ENCODE measurements at places on chromosomes 5 and 9.

DNA sequence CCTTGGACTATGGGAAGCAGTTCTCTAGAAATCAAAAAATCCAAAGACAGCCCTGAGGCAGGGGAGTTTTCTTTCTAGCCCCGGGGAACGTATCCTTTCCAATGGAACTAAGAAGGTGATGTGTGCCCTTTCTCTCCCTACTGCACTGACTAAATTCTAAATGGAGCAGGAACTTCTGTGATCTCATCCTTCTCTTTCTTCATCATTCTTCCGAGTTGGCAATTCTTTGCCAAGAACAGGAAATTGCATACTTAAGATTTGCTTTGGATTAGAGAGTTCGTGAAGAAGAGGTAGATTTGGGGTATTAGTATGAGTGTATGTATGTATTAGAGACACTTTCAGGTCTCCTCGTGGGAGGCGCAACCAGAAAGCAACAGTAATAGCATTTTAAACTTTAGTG, 178.0 kb upstream of the PIK3R1 start:
- peak; percentile 51 for DNase-seq

GRCh38 chr5:4028384-4028783, 432.8 kb downstream of the IRX1 start:
- DNase-seq, result no peak

GRCh38 chr5:67182301-67182790, 14.3 kb downstream of the CD180 start:
- DNase-seq, result peak; percentile 82

DNA sequence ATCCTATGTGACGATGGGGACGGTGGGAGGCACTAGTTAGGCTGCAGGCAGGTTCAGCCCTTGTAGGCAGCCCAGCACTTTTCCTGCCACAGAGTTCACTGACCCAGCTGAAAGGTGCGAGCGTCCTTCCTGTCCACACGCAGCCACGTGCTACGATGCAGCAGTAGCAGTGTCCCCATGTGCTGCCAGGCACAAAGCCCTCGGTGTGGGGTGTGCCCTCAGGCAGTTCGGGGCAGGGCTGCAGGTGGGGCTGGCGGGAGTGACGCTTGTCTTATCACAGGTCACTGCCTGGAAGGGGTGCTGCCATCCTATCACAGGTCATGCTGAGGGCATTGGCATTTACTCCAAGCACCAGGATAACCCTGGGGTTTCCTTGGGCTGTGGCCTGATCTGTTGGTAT, 46.8 kb upstream of the CLPTM1L start:
- no peak for DNase-seq

DNA sequence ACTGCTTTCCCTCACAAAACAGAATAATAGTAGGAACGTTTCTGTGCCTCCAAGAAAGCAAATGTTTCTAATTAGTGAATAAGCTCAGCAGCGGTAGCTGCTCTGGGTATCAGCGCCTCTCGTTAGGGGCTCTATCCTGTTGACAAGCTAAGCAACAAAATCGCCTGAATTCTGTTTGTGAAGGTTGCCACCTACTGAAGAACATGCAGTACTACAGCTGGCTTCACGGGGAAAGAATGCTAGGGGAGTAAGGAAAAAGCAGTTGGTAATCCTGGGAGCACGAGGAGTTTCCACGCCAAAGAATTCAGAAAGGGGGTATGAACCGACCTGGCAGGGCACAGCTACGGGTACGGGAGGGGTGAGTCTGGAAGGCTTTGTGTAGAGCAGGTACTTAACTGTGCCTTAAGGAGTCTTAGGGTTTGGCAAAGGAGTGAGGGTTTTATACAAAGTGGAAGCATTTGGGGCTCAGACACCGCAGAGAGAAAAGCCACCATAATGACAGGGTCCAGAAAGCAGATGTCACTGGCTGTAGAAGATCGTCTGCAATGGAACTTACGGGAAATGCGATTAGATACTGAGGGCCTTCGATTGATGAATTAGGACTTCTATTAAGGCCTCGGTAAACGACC, 171.7 kb downstream of the TTC39B start:
- peak; percentile 79 for DNase-seq

DNA sequence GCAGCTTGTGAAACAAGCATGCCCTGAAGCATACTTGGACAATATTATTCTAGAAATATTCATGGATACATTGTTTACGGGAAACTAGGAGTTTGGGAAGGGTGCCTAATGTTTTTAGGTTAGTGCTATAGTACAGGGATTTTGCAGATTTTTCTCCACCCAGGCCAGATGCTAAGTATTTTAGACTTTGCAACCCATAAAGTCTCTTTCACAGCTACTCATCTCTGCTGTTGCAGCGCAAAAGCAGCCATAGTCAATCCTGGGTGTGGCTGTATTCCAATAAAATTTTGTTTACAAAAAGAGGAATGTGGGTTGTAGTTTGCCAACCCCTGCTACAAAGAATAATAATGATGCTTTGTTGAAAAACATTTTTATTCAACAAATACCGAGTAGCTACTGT, 106.2 kb downstream of the CEMIP2 start:
- DNase-seq, result no peak

- no peak for DNase-seq
These were observed 255.5 kb downstream of the CAAP1 start for GRCh38 chr9:26637101-26637500.

DNA sequence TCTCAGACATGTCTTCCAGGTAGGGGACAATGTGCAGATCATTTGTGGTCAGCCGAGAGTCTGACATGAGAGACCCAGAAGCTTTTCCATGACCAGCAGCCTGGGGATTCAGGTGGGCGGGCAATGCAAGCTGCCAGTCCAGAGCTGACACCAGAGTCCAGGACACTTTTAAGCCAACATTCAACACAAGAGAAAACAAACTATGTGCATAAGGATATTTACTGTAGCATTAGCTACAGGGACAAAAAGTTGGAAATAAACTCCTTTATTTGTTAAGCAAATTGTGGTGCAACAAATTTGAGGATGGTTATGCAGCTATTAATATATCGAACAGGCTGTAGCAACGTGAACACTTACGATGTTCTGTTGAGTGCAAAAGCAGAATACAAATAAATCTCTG, 9.9 kb upstream of the RNF130 start:
- DNase-seq, result no peak

- peak; percentile 95 for DNase-seq
These were observed 291.2 kb downstream of the ADAMTS6 start for GRCh38 chr5:65190328-65191053.

DNA sequence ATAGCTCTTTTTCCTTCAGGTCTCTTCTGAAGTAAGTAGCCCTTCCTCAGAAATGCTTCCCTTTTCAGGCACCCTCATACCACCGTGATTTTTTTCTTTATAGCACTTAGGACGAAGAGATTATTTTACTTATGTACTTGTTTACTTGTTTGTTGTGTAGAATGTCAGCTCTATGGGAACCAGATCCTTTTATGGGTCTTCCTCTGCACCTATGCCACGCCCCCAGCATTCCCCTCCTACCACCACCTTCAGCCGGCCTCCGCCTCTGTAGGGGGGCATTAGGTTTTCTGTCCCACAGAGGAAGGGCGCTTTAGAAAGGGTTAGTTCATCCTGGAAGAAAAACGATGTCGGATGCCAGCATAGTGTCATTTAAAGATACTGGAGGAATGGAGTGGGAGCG, 1.8 kb downstream of the CDKN2B-AS1 start:
- DNase-seq, result no peak

GRCh38 chr9:120918931-120919842, 7.4 kb downstream of the TRAF1 start:
- no peak for DNase-seq

DNA sequence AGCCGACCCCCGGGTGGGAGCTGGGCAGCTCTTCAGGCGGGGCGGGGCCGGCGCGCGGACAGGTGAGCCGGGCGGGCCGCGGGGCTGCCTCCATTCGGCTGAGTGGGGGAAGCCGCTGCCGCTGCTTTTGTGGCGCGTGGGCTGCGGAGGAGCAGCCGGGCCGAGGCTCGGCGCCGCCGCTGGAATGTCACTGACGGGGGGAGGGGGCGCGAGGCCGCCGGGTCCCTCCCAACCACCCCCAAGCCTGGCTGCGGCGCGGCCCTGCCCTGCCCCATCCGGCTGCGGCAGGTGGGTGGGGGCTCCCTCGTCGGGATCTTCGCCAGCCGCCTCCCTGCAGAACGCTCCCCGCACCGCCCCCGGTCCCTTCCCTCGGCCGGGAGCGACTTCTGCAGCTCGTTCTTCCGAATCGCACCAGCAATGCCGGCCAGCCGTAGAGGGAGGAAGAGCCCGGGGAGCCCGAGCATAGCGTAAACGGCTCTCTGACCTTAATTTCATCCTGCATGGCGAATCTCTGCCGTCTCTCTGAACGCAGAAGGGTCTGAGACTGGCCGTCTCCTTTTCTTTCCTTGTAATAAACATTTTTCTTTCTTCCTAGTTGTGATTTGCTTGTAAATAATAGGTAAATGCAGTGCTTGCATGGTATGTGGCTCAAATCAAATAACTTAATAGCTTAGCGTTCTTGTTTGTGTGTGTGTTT, 505 bp downstream of the SPTAN1 start:
- DNase-seq, result peak; percentile 35

GRCh38 chr9:137252555-137253506, 1.7 kb downstream of the STPG3 start:
- no peak for DNase-seq

- no peak for DNase-seq
These were observed 539.1 kb downstream of the CDK5RAP2 start for GRCh38 chr9:120040896-120041295.

DNA sequence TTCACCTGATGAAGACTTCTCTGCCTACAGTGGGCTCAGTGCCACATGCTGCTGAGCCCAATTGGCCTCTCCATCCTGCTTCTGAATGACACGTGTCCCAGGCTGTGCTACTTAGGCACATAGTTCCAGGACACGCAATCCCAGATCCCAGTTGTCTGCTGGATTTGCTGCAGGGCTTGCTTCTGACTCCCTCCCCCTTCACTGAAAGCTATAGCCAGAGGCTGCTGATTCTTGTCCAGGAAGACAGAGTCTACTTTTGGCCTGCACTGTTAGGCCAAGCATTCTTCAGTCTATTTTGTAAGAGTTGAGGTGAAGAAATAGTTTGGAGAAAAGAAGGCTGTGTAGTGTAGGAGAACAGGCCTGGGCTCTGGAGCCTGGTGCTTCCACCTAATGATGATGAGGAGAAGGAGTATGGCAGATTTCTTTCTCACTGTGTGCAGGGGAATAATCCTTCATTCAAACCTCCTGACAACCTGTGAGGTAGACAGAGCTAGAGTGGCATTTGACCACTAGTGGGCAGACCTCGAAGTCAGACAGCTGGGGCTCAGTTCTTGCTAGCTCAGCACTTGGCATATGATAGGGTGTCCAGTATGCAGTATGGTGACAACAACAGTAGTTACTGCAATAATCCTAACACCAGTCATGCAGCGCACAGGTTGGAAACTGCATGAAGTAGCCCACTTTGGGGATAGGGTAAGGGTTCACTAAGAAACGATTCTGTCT, 19.5 kb upstream of the ASPN start:
- peak; percentile 58 for DNase-seq

DNA sequence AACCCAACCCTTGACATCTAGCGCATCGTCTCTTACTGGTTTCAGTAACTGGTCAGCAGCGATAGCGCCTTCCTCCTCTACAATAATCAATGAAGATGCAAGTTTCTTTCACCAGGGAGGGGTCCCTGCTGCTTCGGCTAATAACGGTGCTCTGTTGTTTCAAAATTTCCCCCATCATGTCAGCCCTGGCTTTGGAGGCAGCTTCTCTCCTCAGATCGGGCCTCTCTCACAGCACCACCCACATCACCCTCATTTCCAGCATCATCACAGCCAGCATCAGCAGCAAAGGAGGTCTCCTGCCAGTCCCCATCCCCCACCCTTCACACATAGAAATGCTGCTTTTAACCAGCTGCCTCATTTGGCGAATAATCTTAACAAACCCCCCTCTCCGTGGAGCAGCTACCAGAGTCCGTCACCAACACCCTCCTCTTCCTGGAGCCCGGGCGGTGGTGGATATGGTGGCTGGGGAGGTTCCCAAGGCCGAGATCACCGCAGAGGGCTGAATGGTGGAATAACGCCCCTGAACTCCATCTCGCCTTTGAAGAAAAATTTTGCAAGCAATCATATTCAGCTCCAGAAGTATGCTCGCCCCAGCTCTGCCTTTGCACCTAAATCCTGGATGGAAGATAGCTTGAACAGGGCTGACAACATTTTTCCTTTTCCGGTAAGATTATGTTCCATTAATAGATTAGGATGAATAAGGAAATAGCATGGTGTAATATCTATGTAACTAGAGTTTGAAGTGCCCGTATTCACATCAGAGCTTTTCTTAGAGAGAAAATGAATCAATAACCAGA, 2.2 kb downstream of the CPEB4 start:
- peak; percentile 55 for DNase-seq

DNA sequence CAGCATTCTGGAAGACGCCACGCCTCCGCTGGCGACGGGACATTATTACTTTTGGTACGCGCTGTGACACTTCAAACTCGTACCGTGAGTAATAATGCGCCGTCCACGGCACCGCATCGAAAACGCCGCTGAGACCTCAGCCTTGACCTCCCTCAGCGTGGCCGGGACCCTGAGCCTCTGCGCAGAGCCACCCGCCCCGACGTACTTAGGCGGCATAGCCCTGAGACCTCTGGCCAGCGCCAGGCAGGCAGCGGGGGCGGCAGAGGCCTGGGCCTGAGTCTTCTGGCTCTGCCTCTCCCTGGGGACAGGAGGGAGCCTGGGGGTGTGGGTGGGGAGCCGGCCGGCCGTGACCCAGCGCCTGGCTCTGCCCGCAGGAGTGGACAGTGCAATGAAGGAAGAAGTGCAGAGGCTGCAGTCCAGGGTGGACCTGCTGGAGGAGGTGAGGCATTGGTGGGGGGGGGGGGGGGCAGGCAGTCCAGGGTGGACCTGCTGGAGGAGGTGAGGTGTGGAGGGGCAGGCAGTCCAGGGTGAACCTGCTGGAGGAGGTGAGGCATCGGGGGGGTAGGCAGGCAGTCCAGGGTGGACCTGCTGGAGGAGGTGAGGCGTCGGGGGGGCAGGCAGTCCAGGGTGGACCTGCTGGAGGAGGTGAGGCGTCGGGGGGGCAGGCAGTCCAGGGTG, 8.0 kb downstream of the EGFL7 start:
- no peak for DNase-seq

- no peak for DNase-seq
These were observed 61.6 kb upstream of the NEURL1B start for GRCh38 chr5:172579403-172579990.

GRCh38 chr9:37390759-37391158, 31.7 kb upstream of the GRHPR start:
- peak; percentile 18 for DNase-seq

DNA sequence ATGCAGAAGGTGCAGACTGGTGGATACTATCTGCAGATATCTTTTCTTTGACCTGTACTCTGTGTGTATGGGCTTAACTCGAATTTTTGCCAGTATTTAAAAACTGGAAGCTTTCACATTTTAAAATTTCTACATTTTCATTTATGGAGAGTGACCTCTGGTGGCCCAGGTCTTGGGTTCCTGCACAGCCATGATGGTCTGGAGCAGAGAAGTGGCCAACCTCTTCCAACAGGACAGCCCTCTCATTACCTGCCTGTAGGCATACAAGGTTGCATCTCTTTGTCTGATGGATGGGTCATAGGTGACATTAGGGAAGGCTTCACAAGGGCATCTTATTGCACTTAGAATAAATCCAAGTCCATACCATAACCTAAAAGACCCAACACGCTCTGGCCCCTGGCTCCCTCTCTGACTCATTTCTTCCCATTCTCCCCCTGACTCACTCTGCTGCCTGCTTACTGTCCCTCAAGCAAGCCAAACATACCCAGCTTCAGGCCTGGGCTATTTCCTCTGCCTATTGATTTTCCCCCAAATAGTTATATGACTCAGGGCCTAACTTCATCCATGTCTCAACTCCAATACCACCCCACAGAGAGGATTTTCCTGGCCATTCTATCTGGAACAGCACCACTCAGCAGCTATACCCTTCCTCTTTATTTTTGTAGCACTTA, 113.3 kb upstream of the SLC1A3 start:
- no peak for DNase-seq

- peak; percentile 15 for DNase-seq
These were observed 130.8 kb upstream of the MAN2A1 start for GRCh38 chr5:109558952-109559351.

Measured in fibroblast of pulmonary artery (primary cell).